Glomerular endothelial cell (primary cell): ENCODE measurements at places on chromosomes 7 and 10.

DNA sequence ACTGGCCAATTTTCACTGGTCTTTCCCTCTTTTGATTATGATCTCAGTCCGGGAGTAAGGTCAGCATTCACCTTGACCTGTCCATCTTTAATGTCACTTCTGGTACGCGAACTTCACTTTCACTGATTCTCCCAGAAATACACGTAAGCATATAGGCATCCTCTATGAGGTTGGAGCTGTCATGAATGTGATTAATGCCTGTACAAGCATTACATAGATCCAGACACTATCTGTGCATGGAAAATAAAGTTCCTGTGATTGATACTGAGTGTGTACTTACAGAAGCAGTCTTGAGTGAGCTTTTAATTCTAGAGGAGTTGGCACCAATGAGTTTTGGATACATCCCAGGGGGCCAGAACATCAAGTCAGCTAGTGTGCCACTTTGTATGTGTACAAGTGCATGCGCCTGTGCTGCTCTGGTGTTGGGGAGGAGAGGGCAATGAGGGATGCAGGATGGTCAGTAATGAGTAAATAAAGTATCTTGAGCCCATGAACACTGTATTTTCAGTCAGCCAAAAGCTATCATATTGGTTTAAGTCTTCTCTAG lies 6.0 kb downstream of the PTPRZ1 start:
- no peak for DNase-seq

DNA sequence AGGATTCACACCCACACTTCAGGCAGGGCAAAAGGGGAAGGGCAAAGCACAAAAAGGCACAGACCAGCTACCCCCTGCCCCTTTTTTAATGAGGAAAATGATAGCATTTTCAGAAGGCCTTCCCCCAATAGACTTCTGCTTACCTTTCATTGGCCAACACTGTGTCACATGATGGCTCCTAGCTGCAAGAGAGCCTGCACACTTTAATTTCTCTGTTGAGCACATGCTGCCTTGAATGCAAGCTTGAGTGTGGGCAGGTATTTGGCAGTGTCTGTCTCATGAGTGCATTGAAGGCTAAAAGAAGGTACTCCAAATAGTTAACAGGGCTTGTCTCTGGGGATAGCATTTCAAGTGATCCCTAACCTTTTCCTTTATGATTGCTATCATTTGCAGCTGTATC lies 175.4 kb upstream of the NFE2L3 start:
- no peak for DNase-seq

- no peak for DNase-seq
Measured at GRCh38 chr10:133465191-133465949, 11.6 kb downstream of the SCART1 start.

DNA sequence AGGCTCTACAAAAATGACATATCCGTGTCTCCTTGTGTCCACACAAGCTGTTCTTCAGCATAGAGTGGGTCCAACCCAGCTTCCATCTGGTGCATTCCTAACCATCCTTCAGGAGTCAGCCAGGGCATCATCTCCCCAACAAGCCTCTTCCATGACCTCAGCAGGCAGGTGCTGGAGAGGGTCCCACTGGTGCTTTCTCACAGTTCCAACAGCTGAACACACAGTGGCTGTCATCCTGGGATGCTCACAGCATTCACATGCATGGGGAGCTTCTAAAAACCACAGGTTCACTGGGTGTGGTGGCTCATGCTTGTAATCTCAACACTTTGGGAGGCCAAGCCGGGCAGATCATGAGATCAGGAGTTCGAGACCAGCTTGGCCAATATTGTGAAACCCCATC lies 6.4 kb upstream of the CYP3A4 start:
- no peak for DNase-seq

DNA sequence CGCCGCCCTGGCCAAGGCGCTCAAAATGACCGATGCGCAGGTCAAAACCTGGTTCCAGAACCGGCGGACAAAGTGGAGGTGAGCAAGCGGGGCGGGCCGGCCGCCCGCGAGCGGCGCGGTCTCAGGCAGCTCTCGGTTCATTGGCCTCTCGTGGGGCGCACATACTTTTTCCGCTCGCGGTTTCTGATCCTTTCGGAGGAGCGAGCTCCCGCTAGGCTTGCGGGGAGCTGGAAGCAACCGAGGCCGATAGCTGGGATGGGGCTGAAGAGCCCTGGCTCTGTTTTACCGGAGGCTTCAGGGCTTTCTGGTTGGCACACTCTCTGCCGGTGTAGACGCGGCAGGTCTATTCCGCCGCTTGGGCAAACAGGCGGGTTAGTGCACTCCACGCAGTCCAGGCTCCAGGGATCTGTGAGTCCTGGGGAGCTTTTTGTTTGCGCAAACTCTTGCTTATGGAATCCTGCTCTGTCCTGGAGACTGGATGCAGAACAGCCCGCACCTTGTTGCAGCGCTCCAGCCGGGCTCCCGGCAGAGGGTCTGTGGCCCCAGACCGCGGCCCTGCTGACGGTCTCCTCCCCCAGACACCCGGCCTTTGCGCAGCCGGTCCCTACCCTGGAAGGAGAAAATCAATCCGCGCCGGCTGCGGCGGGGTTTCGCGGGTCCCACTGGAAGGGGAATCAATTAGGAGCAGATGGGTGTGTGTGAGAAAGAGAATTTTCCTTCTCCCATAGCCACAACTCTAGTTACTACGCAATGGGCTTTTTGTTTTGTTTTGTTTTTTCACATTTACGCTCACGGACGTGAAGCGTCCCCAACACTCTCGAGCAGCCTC lies 3.4 kb downstream of the TLX1 start:
- no peak for DNase-seq

DNA sequence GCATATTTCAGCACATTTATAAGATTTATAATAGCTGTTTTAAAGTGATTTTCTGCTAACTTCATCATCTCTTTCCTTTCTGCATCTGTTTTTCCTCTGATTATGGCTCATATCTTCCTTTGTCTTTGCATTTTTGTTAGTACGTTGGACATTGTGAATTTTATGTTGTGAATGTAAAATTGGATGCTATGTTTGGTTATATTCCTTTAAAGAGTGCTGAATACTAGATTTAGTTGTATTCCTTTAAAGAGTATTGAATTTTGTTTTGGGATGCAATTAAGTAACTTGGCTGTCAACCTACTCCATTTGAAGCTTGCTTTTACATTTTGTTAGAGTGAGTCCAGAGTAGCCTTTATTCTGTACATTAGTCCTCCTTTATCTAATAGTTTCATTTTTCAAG lies 81.2 kb downstream of the ZNF777 start:
- no peak for DNase-seq

GRCh38 chr7:44935583-44935982 lies 43.2 kb downstream of the MYO1G start:
- DNase-seq: no peak

DNA sequence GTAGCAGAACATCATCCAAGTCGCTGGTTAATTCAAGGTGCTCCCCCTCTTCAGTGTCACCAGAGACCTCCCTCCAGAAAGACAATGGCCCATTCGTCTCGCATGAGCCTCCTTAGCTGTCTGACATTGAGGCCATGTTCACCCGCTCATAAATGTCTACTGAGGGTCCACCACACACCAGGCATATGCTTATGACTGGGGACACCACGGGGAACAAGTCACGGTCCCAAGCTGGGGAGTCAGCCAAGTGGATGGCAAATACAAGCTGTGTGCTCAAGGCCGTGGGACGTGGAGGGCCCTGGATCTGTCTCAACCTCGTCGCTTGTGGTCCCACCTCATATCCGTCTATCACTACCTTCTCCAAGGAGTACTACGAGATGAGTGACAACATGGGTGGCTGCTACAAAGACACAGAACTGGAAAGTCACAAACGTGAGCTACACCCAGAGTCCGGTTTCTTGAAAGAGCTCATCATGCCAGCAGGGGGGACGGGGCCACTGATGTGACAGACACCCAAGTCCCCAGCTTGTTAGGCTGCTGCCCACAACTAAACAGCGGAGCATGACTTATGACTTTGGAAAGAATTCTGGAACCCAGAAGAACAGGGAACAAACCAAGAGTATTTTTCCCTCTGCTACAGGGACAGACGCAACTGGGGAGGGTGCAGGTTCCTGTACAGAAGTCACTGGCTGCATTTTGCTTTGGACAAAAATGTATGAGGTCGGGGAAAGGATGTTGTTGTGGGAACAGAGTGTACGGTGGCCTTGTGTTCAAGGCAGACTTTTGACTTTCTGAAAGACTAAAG lies 189.6 kb downstream of the COBL start:
- no peak for DNase-seq
